ENCODE measurements at places on chromosomes 12 and 14.

DNA sequence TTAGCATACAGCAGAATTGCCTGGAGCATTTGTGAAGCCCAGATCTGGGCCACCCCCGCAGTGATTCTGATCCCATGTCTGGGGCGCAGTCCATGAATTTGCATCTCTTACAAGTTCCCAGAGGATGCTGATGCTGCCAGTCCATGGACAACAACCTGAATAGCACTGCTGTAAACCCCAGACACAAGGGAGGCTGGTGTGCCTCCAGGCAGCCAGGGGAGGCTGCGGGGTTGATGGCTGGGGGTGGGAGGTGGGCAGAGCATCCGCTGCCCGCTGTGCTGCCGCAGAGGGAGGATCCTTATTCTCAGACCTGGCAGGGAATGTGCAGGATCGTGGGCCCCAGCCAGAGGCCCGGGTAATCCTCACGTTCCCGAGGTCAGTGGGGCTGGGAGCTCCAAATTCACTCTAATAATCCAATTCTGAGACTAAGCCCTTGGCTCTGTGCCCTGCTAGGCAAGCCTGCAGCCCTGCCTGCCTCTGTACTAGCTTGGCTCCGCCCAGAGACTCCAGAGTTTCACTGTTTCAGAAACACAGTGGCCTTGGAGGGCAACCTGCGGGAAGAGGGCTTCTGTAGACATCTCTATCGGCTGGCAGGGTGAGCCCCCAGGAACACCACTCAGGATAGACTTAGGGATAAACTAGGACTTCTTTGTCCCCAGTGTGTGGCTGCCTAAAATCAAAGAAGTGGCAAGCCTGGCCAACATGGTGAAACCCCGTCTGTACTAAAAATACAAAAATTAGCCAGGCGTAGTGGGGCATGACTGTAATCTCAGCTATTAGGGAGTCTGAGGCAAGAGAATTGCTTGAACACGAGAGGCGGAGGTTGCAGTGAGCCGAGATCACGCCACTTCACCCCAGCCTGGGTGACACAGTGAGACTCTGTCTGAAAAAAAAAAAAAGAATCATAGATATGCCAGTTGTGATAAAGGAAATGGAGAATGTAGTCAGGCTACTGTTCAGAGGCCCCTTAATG lies 17.8 kb upstream of the MLEC start:
- no peak for DNase-seq

- DNase-seq = no peak
Observed at GRCh38 chr12:117006333-117006732, 92.9 kb downstream of the TESC start.

DNA sequence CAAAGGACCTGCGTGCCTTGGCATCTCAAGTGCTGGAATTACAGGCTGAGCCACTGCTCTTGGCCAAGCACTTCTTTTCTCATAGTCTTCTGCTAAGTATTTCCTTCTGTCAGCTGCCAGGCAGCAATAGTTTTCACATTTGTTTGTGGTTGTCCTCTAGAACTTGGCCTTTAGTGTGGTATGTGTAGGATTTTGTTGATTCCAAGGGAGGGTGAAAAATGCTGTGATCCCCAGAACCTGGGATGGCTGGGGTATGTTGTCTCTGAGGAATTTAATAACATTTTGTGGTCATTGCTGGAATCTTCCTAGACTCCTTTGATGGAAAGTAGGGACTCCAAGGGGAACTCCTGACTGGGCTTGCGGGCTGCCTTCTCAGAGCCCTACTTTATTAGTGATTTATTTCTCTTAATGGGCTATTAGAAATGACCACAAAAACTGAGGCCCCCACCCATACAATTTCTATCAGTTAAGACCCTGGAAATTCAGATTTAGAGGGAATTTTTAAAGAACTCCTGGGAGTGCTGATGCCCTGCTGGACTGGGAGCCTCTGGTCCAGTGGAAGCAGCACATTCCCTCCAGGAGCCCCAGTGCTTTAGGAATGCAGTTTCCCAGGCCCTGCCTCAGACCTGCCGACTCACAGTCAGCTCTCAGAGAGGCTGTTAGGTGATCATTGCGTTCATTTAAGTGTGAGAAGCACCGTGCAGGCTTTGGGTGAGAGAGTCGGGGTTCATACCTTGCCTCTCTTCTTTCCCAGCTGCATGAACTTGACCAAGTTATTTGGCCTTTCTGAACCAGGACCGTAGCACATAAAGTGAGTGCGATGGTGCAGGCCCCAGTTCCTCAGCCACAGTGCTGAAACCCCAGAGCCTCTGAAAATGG lies 22.7 kb downstream of the TRAF3 start:
- DNase-seq = no peak

DNA sequence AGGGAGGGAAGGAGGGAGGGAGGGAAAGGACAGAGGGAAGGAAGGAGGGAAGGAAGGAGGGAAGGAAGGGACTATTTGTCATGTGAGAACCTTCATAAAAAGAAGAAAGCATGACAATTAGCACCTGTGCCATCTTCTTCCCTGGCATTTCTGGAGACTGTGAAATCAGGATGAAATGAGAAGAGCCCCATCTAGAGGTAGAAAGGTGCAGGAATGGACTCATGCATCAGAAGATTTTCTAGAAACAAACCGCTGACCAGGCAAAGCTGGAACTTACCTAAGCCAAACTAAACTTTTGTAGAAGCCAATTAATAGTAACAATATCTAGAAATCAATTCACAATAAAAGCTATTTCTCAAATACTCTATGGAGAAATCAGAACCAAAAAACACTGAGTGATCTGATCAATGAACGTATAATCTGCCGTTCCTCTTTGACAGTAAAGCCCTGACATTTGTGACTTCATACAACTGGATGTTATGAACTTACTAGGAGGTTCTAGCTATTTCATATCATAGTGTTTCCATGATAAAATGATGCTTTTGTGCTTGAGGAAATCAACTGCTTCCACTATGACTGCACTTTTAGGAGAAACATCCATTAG lies 24.4 kb upstream of the CRACR2A start:
- no peak for DNase-seq

GRCh38 chr12:113418213-113418879 lies 3.8 kb upstream of the SDSL start:
- no peak for DNase-seq

DNA sequence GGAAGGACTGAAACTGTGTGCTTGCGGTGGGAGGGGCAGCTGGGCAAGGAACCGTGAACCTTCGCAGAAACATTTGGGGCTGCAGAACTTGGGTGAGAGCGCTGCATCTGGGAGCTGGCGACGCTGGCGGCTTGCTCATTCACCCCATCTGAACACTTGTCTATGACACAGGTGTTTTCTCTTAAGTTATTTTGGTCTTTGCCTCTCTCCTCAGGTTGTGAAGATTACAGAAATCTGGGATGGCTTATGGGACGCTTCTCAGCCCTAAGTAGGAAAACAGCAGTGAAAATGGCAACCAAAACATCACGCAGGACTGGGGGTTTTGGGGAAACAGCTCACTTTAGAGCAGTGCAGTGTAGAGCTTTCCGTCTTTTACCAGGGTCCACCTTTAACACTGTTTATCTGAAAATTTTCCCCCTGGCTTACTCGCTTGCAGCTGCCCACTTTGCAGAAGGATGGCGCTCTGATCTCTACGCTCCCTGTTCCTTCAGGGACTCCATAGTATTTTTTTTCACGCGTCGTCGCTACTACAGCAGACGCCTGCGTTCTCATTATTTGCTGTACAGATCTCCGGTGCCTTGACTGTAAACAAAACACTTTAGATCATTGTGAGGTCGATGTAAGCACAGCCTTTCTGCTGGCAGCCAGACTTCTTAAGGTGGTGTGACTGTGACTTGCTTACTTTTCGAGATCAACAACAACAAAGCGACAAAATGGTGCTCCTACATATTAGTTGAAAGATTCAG lies 2.7 kb upstream of the CDKN1B start:
- no peak for DNase-seq

- DNase-seq = no peak
Observed at GRCh38 chr12:92530706-92531105, 172.1 kb upstream of the PLEKHG7 start.

GRCh38 chr12:104568935-104569334 lies 112.2 kb downstream of the CHST11 start:
- DNase-seq = no peak

GRCh38 chr12:62635649-62636048 lies 169.0 kb downstream of the MON2 start:
- no peak for DNase-seq

- no peak for DNase-seq
Observed at GRCh38 chr14:54866588-54866987, 36.0 kb downstream of the GCH1 start.

- DNase-seq = no peak
Observed at GRCh38 chr12:6140651-6141447, 16.4 kb upstream of the VWF start.

GRCh38 chr14:105149146-105149781 lies 19.3 kb downstream of the JAG2 start:
- DNase-seq = no peak

GRCh38 chr14:30225176-30225575 lies 297.5 kb upstream of the PRKD1 start:
- no peak for DNase-seq

GRCh38 chr12:54126696-54127537 lies 61.9 kb downstream of the SMUG1 start:
- DNase-seq = no peak

DNA sequence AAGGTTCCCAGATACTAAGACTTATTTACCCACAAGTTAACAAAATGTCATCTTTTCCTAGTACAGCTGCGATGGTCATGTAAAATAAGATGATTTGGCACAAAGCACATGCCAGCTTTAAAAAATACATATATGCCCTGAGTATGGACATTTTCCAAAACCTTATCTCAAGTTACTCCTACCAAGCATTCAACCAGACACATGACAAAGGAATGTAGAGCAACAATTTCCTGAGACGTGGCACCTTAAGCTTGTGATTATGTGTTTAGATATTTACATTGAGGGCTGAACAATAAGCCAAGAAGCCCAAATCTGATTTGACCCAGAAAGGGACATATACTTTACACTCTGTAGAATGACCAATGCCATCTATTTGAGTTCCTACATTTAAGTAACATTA lies 24.5 kb upstream of the OVCH1 start:
- DNase-seq = no peak

GRCh38 chr12:111168009-111168900 lies 200.6 kb downstream of the PHETA1 start:
- DNase-seq = no peak

GRCh38 chr12:116390401-116391335 lies 113.2 kb upstream of the MED13L start:
- DNase-seq = no peak

- no peak for DNase-seq
Observed at GRCh38 chr14:42173206-42173605, 566.5 kb downstream of the LRFN5 start.

- no peak for DNase-seq
Observed at GRCh38 chr12:52084491-52085231, 5.2 kb downstream of the SMIM41 start.

GRCh38 chr14:64879635-64880220 lies at the start of gene SPTB:
Gene SPTB (minus strand): TSS chr14:64879907. CDS start chr14:64823094, 56,813 bp downstream.
- DNase-seq = no peak

GRCh38 chr12:121465921-121466793 lies 66.2 kb downstream of the RNF34 start:
- no peak for DNase-seq

DNA sequence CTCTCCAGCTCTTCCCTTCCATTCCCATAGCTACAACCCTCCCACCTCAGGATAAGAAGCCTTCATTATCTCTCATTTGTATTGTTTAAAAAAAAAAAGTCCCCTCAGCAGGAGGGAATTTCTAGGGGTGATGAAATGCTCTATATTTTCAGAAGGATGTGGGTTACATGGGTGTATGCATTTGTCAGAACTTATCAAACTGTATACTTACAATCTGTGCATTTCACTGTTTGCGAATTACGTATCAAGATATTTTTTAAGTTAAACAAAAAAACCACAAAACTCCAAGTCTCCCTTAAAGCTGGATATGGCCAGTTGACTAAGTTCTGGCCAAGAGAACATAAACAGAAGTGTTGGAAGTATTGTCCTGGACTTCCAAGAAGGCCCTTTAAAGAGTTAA lies 2.0 kb upstream of the FKBP11 start:
- DNase-seq = no peak

DNA sequence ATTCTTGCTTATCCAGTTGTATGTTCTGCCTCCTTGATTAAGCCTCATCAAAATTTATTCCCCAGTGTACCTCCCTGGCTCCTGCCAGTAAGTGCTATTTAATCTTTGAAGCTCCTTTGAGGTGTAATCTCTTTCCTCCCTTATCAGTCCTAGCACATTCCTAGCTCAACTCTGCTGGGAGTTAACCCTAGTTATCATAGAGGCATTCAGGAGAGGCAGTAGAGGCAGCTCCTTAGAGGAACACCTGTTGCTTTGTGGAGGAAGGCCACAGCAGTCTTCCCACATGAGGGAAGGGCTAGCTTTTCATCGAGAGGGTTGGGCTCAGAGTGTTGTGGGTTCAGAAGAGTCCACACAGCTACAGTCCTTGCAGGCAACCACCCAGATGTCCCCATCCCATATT lies 182.4 kb upstream of the ARID2 start:
- no peak for DNase-seq

DNA sequence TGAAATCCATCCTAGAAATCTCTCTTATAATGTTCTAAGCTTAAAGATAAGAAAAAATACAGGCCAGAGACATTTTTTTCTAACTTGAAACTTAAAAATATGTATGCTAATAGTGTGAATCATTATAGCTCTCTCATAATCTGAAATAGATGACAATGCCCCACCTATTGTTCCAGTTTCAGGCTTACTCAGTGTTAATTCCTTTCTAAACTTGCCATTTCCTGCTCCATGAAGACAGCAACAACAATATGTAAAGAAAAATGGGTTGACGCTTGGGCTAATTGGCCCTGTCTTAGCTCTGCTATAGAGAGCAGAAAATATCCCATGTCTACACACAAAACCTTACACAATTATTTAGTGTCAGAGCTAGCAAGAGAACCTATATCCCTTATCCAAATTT lies 37.1 kb downstream of the LMO3 start:
- DNase-seq = no peak

DNA sequence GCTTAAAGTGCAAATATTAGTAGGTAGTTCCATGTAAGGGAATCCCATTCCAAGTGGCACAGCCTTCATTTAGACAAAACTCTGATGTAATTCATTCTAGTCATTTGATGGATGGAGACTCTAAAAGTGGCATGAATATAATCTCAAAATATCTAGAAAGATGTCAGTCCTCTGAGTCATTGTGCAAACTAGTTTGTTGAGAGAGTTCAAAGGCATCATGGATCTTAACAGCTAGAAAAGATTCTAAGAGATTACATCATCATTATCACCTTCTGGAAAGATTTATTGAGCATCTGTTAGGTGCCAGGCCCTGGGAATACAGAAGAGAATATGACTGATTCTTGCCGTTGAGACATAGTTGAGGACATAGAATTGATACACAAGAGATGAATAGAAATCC lies 30.7 kb downstream of the CRADD start:
- DNase-seq = no peak
